Lower lobe of right lung (tissue), 2 donors: ENCODE measurements at places on chromosomes 7 and 10.
A peak's percentile ranks its signal among the peaks of the same experiment; 100 is the strongest.

- no peak for DNase-seq
Observed at GRCh38 chr10:98364432-98365102, 50.4 kb downstream of the PYROXD2 start.

- no peak for DNase-seq
Observed at GRCh38 chr7:92722541-92722940, 113.8 kb downstream of the CDK6 start.

DNA sequence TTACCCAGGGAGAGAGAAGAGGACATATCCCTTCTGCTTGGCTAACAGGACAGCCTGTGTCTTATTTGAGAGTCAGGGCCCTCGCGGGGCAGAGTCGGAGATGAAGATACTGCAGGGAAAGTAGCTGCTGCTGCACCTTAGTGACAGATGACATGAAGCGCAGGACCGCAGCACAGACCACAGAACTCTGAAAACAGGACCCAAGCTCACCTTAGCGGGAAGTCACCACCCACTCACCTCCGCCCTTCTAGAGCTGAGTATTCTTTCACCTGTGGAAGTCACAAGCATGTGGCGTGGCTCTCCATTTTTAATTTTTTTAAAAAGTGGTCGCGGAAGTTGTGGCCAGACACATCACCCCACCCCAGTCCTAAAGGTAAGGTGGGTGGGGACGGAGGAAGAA, 191.4 kb downstream of the FAM107B start:
- no peak for DNase-seq

GRCh38 chr7:149218469-149219420, 20.7 kb upstream of the ZNF212 start:
- DNase-seq, result no peak

- peak; percentile 81 for DNase-seq
Observed at GRCh38 chr7:24979470-24979862, 512 bp downstream of the OSBPL3 start.

GRCh38 chr7:106016331-106016730, 53.3 kb downstream of the CDHR3 start:
- DNase-seq, result no peak

- no peak for DNase-seq
Observed at GRCh38 chr10:75815066-75815465, 383.6 kb downstream of the LRMDA start.

GRCh38 chr7:137120690-137121089, 222.8 kb downstream of the PTN start:
- DNase-seq, result no peak

DNA sequence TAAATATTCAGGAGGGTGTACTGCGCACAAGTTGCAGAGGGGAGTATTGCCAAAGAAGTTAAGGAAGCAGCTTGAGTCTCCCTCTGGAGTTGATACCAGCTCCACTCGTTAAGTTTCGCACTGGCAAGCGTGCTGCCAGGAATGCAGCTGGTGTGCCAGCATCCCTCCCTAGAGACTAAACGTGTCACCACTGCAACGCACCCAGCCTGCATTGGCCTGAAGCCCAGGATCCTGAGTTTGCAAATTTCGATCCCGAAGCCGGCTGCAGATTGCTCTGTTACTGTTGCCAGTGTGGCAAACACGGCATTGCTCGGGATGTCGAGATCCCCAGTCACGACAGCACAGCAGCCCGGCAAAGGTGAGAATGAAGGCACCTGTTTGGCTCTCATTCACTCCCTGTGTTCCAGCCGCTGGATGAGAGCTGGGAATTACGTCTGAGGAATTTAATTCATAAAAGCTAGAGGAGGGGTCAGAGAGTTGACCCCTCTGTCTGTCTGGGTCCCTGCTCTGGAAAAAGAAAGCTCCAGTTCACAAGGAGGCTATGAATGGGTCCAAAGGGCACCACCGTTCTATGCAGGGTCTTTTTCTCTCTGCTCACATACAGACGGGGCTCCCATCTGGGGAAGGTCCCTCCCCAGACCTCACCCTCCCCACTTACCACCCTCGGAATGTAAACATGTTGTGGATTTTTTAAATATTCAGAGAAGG, 61.0 kb downstream of the NRP1 start:
- peak; percentile 87 for DNase-seq

- DNase-seq, result no peak
Observed at GRCh38 chr7:128017460-128017859, 13.8 kb downstream of the LRRC4 start.

DNA sequence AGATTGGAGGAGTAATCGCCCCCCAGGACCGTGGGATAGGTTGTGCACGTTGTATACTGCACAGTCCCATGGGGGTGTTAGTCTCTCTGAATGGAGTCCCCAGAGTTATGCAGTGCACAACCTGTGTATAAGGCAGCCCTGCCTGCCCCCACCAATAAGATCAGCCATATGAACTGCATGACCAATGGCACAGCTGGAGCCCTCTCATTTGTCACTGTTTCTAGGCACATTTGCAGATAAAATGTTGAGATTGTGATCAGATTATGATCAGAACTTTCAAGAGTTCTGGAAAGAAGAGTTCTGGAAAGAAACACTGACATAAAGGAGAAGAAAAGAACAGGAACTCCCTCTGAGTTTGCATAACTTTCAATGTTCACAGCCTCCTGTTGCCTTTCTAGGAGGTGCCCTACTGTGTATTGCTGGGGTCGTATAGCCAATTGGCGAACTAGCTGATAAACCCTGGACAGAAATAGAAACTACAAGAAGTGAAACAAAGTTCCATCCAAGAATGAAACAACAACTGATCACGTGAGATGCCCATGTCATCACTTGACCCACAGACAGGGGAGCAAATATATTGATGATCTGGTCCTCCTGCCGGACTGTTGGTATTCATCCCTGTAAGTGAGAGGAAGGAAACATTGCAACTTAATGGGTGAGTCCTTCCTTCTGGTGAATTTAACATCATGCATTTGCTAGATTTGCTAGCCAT, 49.6 kb upstream of the TOMM7 start:
- no peak for DNase-seq

GRCh38 chr7:47669178-47669891, 87.4 kb upstream of the TNS3 start:
- peak; percentile 79 for DNase-seq

- DNase-seq, result no peak
Observed at GRCh38 chr10:118592675-118593330, 2.6 kb downstream of the PRLHR start.

GRCh38 chr7:99449326-99449725, 10.6 kb downstream of the CPSF4 start:
- DNase-seq, result no peak

- no peak for DNase-seq
Observed at GRCh38 chr10:82529062-82529461, 654.1 kb downstream of the NRG3 start.

GRCh38 chr10:117680601-117681000, 138.1 kb downstream of the EMX2 start:
- DNase-seq, result no peak

DNA sequence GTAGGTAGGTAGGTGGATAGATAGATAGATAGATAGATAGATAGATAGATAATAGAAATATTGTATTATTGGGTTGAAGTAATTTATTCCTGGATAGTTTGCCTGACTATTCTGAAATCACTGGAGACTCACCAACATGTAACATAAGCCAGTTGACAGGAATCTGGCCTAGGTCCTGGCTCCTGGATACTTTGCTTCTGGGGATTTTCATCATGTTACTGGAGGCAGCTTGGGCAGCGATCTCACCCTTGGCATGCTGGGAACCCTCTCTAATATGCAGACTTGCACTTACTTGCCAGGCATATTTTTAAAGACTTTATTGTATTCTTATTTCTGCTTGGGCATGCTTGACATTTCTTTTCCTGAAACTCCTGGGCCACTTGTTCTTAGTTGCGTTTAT, 709.1 kb upstream of the FZD8 start:
- no peak for DNase-seq

GRCh38 chr10:75640803-75641202, 209.4 kb downstream of the LRMDA start:
- no peak for DNase-seq

DNA sequence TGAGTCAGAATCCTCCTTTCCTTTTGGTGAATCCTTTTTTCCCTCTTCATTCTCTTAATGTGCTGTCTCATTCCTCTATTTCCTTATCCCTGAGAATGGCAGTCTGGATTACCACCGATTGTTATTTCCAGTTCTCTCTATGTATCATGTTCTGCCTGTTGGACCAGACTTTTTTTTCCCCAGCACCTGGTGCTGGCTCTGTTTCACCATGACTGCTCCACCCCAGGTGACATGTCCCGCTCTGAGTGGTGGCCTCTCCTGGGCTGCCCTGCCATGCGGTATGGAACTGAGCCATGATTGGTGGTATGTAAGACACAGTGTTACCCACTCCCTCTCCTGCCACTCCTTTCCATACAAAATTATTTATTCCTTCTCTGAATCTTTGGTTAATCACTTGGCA, 399.9 kb downstream of the GATA3 start:
- no peak for DNase-seq

DNA sequence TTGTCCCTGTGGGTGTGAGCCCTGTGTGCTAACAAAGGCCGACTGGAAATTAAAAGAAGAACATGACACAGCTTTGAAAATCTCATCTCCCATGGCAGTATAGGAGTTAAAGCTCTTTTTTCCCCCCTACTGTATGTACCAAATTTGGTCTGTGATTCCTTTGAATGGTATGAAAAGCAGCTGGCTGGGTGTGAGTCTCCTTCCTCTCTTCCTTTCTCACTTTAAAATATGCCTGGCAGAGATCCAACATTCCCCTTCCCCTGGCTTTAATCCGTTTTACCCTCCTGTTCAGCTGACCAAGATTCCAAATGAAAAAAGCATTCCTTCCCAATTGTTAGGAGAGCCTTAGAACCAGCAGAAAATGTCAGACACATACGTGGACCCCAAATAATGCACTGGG, 225.0 kb upstream of the CELF2 start:
- no peak for DNase-seq

GRCh38 chr7:148356303-148356702, 234.3 kb upstream of the C7orf33 start:
- DNase-seq, result no peak

DNA sequence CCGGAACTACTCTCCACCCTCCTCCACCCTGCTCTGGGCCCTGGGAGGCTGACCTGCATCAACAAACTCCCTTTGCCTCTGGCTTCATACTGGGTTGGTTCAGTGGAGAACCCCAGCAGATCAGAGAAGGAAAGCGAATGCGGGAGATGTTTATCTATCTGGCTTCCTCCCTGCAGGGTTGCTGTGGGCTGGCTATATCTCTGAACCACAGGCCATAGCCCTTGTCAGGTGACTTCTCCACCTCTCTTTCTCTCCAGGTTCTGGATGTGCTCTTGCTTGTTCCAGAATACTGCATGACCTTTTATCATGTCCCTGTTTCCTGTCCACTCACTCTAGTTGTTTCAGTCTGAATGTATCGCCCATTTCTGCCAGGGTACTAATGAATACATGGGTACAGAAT, 51.7 kb upstream of the IFRD1 start:
- no peak for DNase-seq

- DNase-seq, result no peak
Observed at GRCh38 chr7:151509670-151510333, 9.9 kb downstream of the RHEB start.

- DNase-seq, result no peak
Observed at GRCh38 chr7:2982831-2983230, 60.8 kb downstream of the CARD11 start.

DNA sequence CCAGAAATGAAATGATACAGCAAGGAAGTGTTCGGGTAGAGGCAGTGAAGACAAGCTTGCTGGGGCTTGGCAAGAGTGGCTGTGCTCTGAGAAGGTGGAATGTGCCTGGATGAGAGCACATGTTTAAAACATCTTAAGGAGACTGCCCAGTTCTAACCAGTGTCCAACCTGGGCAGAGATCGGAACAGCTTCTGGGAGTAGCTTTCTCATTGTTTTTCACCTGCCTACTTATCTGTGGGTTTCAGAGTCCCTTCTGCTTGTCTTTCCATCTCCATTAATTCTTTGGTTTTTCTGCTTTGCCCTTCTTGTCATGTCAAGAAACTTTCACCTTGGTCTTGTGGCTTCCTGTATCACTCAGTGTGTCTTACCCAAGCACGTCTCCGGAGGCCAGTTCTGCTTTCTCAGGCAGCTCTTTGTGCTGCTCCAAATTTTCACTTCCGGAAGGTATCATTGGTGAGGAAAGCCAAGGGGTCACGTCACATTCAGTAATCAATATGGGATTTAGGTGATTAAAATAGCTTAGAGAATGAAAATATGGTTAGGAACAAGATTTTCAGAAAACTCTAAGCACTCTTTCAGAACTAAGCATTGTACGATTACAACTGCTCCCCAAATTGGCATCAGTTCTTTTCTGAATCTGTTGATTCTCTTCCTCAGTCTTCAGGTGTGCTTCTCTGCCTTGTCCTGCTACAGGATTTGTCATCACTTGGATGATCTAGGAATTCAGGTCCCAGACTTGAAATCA, 5.5 kb upstream of the LAMB4 start:
- DNase-seq, result peak; percentile 57

GRCh38 chr7:88885131-88885530, 89.6 kb upstream of the TEX47 start:
- no peak for DNase-seq

DNA sequence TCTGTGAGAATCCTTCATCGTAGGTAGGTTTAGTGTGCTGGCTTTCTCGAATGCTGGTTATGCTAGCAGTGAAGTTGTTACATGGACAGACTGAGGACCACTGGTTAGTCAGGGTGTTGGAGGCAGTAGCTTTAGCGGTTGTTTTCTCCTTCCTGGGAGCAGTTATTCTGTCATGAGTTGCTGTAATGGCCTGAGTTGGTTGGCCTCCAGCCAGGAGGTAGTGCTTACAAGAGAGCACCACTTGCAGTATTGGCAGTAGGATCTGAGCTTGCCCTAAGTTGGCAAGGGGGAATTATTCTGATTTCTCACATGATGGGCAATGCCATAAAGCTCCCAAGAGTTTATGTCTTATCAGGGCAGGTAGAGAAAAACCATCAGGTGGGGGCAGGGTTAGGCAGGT, 58.0 kb downstream of the IPMK start:
- no peak for DNase-seq

- no peak for DNase-seq
Observed at GRCh38 chr7:151011097-151011409, 13.2 kb downstream of the ATG9B start.

DNA sequence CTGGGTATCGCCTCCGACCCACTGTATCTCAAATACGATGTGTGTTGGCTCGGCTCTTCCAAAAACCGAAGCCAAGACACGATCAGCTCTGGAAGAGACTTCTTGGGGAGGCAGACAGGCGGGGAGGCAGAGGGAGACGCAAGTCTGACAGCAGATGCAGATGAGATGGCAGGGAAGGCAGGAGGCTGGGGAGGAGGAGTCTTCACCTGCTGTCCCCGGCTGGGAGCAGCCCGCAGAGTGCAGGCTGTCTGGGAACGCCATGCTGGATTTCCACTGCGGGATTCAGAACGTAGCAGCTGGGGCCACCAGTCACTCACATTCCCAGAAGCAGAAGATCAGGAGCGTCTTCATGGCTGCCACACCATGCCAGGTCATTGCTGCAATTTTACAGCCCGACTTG, 29.4 kb downstream of the CTBP2 start:
- DNase-seq, result no peak

GRCh38 chr10:122648599-122649428, 50.8 kb downstream of the C10orf120 start:
- DNase-seq, result peak; percentile 57

DNA sequence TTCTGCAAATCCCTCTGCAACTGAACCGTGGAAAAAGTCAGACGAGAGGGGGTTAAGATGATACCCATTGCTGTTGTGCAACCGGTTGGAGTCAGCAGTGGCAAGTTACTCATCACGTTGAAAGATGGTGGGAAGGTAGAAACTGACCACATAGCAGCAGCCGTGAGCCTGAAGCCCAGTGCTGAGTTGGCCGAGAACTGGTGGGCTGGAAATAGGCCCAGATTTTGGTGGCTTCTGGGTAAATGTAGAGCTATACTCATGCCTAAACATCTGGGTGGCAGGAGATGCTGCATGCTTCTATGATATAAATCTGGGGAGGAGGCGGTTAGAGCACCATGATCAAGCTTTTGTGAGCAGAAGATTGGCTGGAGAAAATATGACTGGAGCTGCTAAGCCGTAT, 78.6 kb downstream of the ARL5B start:
- no peak for DNase-seq
